ENCODE measurements at places on chromosomes 4 and X. TPM values are rescaled to one million over a fixed set of nuclear protein-coding genes. Genes with fewer than 3 reads are reported as not detected.

Gene GIMD1
- total RNA-seq: not detected

Gene FAM241A
- total RNA-seq: 0.95 TPM

Gene AP1S2
- total RNA-seq: 19.1 TPM

Gene CCKAR
- total RNA-seq: not detected

Gene TMEM271
- total RNA-seq: not detected

Measured in A549 treated with CpdA at 1 μM for 4 hours (cell line).